ENCODE measurements at places on chromosomes 2 and 18. TPM values are rescaled to one million over a fixed set of nuclear protein-coding genes. Genes with fewer than 3 reads are reported as not detected.

Gene CNTNAP5
- not detected for total RNA-seq

DNA sequence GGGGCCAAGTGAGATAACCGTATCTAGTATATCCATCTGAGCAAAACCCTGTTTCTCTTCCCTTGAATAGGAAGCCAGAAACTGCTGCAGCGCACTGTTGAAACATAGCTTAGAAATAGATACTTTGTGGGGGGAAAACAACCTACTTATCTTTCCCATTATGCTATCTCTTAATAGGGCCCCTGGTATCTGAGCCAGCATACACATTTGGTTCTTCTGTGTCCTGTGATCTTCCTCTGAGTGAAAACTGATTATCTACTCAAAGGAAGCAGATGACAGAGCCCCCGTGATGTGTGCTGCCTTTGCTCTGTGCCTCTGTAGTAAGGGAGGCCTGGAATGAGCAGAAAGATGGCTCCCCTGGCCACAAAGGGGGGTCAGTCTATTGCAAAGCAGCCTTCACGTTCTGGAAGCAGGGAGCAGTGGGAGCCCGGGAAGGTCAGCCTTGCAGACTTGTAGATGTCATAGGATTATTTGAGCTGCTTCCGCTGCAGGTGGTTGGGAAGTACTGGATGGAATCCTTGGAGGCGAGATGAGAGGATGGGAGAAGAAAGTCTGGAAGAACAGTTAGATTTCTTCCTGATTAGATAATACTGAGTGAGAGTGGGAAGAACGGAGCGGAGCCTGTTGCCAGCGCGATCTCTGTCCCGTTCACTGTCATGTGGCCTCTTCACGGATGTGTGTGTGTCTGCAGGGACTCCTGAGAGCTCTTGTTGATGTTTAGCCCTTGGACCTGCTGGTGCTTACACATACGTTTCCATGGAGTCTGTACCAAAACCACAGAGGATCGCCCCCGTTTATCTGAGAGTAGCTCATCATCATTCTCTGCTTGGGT, 150.1 kb downstream of the AGAP1 start:
- no peak for DNase-seq
- no peak overlapping the region for H3K27ac ChIP-seq
- H3K36me3 ChIP-seq, result no peaks in the 10 kb centered on the region

DNA sequence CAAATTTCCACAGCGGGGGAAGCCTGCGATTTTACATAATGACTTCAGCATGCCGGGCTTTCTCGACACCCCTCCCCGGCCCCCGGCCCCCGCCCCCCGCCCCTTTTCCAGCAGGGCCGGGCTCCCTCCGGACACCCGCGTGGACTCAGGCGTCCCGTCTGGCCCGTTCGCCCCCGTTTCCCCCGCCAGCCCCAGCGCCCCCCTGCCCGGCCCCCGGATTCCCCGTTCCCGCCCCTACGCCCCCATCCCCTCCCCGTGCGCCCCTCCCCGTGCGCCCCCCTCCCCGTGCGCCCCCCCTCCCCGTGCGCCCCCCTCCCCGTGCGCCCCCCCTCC, 456 bp upstream of the NFATC1 start:
- DNase-seq, result no peak
- peaks cover 24% of the 10 kb centered on the region for H3K4me1 ChIP-seq
- no peaks in the 10 kb centered on the region for H3K36me3 ChIP-seq
- H3K4me3 ChIP-seq, result peak overlapping the region; percentile 89

GRCh38 chr2:216651351-216651881, 18.2 kb downstream of the IGFBP2 start:
- DNase-seq, result no peak
- no peak overlapping the region for H3K27ac ChIP-seq
- peaks cover 43% of the 10 kb centered on the region for H3K27me3 ChIP-seq
- no peaks in the 10 kb centered on the region for H3K4me1 ChIP-seq
- no peak overlapping the region for H3K4me3 ChIP-seq
- no peaks in the 10 kb centered on the region for H3K36me3 ChIP-seq

GRCh38 chr2:188767176-188767575, 207.0 kb upstream of the COL3A1 start:
- no peak overlapping the region for H3K4me3 ChIP-seq
- H3K36me3 ChIP-seq, result no peaks in the 10 kb centered on the region
- no peaks in the 10 kb centered on the region for H3K27me3 ChIP-seq
- no peak for DNase-seq
- H3K4me1 ChIP-seq, result no peaks in the 10 kb centered on the region

DNA sequence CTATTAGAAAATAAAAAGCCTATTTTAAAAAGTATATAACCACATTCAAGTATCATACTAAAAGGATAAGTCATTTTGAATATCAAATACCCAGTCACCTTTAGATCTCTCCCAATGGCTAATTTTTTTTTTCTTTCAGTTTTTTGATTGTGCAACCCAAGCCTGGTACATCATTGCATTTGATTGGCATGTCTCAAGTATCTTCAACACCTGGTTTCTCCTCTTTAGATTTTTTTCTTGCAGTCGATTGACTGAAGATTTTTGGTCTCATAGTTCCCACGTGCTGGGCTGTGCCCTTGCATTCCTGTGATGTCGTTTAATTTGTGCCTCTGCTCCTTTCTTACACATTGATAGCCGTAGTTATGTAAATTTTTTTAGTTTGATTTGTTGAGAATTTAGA, 40.7 kb downstream of the ATIC start:
- H3K27ac ChIP-seq, result no peak overlapping the region
- peaks cover 5% of the 10 kb centered on the region for H3K36me3 ChIP-seq
- no peak for DNase-seq
- peaks cover 4% of the 10 kb centered on the region for H3K4me1 ChIP-seq
- H3K4me3 ChIP-seq, result no peak overlapping the region

GRCh38 chr2:11371092-11371937, 26.9 kb upstream of the ROCK2 start:
- H3K27ac ChIP-seq, result peak overlapping the region; percentile 51
- H3K36me3 ChIP-seq, result peaks cover 4% of the 10 kb centered on the region
- peaks cover 36% of the 10 kb centered on the region for H3K27me3 ChIP-seq
- DNase-seq, result no peak
- peaks cover 4% of the 10 kb centered on the region for H3K4me1 ChIP-seq
